ENCODE measurements at places on chromosomes 3 and 15. TPM values are rescaled to one million over a fixed set of nuclear protein-coding genes. Genes with fewer than 3 reads are reported as not detected.

GRCh38 chr15:25700916-25701315 is 162.2 kb downstream of the ATP10A start:
- no peak for DNase-seq
- H3K36me3 ChIP-seq = no peaks in the 10 kb centered on the region
- H3K4me3 ChIP-seq = no peak overlapping the region
- H3K27ac ChIP-seq = no peak overlapping the region
- H3K27me3 ChIP-seq = no peaks in the 10 kb centered on the region

The GPR15 gene
- not detected for polyA plus RNA-seq

DNA sequence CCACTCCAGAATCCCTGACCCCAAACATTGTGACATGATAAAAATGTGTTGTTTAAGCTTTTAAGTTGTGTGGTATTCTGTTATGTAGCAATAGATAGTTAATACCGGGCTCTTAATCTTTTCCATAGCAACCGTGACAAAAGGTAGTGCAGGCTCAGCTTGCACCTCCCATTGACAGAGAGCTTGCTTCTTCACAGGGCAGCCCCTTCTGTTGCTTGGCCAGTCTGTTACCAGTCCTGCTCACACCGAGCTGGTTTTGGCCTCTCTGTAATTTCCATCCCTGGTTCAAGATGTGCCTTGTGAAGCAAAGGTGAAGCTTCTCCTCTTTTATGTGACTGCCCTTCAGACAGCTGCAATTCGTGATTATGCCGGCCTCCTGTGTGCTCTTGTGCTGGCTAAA is 86.9 kb downstream of the CRYGS start:
- peaks cover 22% of the 10 kb centered on the region for H3K27me3 ChIP-seq
- no peak overlapping the region for H3K4me3 ChIP-seq
- H3K4me1 ChIP-seq = no peaks in the 10 kb centered on the region
- no peak overlapping the region for H3K27ac ChIP-seq
- DNase-seq = no peak

The ADAMTS7 gene
- polyA plus RNA-seq = 0.24 TPM

DNA sequence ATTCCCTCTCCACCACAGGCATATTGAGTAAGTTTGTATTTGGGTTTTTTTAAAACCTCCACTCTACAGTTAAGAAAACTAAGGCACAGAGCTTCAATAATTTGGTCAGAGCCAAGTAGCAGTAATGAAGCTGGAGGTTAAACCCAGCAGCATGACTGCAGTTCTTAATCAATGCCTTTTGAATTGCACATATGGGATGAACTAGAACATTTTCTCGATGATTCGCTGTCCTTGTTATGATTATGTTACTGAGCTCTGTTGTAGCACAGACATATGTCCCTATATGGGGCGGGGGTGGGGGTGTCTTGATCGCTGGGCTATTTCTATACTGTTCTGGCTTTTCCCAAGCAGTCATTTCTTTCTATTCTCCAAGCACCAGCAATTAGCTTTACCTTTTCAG is 1.6 kb upstream of the CCR5 start:
- H3K36me3 ChIP-seq = no peaks in the 10 kb centered on the region
- H3K4me3 ChIP-seq = no peak overlapping the region
- no peaks in the 10 kb centered on the region for H3K27me3 ChIP-seq
- no peak overlapping the region for H3K27ac ChIP-seq
- H3K4me1 ChIP-seq = peaks cover 4% of the 10 kb centered on the region
- DNase-seq = no peak

- no peak overlapping the region for H3K4me3 ChIP-seq
- H3K36me3 ChIP-seq = no peaks in the 10 kb centered on the region
- no peak overlapping the region for H3K27ac ChIP-seq
- no peaks in the 10 kb centered on the region for H3K4me1 ChIP-seq
These were observed 11.0 kb downstream of the PARP16 start for GRCh38 chr15:65275728-65276126.

The CCDC80 gene
- 10.4 TPM for polyA plus RNA-seq

GRCh38 chr3:126546013-126546412 is 12.7 kb downstream of the C3orf22 start:
- no peak for DNase-seq
- H3K4me1 ChIP-seq = peaks cover under 1% of the 10 kb centered on the region
- H3K36me3 ChIP-seq = no peaks in the 10 kb centered on the region
- peaks cover 51% of the 10 kb centered on the region for H3K27me3 ChIP-seq
- H3K4me3 ChIP-seq = no peak overlapping the region

DNA sequence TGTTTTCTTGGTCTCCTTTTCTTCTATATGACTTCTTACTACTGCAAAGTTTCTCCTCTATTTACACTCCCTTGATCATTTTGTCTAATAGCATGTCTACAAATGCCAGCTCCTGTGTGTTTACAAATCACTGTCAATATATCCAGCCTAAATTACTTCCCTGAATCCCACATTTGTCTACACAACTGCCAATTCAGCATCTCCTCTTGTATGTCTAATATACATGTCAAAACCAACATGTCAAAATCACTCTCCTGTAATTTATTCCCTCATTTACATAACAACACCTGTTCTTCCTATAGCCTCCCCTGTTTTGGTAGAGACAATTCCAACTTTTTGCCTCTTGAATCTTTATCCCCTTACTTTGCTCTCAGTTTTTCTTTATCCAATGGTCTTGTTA is 359.3 kb downstream of the PLOD2 start:
- no peak overlapping the region for H3K27ac ChIP-seq
- DNase-seq = no peak
- no peaks in the 10 kb centered on the region for H3K27me3 ChIP-seq

- H3K4me1 ChIP-seq = no peaks in the 10 kb centered on the region
- H3K36me3 ChIP-seq = peaks cover 33% of the 10 kb centered on the region
- no peak overlapping the region for H3K4me3 ChIP-seq
- no peak for DNase-seq
- H3K27ac ChIP-seq = no peak overlapping the region
These were observed 41.2 kb downstream of the PTPN23 start for GRCh38 chr3:47421741-47422649.

- H3K27ac ChIP-seq = peak overlapping the region; percentile 97
- DNase-seq = peak; percentile 78
- peaks cover 1% of the 10 kb centered on the region for H3K36me3 ChIP-seq
- no peaks in the 10 kb centered on the region for H3K27me3 ChIP-seq
These were observed 1.4 kb downstream of the CRTAP start for GRCh38 chr3:33115024-33115768.

DNA sequence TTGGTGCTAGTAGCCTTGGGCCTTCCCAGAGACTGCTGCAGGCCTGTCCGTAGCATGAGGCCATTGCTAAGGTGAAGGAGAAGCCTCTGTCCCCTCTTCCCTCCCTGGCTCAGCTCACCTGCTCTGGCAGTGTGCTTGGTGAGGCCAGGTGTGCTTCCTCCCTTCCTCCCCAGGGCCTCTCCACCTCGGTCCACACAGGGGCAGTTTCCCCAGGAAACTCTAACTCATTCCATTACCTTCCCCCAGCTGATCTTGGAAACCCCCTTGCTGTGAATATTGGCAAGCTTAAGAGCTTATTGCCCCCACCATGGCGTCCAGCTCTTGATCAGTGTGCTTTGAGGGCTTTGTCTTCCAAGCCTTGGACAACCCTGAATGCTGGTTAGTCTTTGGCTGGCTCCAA is 52.7 kb downstream of the ZNF445 start:
- H3K27ac ChIP-seq = no peak overlapping the region
- no peaks in the 10 kb centered on the region for H3K27me3 ChIP-seq
- no peaks in the 10 kb centered on the region for H3K36me3 ChIP-seq
- H3K4me3 ChIP-seq = no peak overlapping the region
- H3K4me1 ChIP-seq = no peaks in the 10 kb centered on the region
- DNase-seq = no peak

GRCh38 chr3:64824394-64824909 is 136.7 kb upstream of the ADAMTS9 start:
- H3K4me1 ChIP-seq = no peaks in the 10 kb centered on the region
- DNase-seq = no peak
- no peaks in the 10 kb centered on the region for H3K36me3 ChIP-seq
- H3K27me3 ChIP-seq = no peaks in the 10 kb centered on the region
- no peak overlapping the region for H3K4me3 ChIP-seq

DNA sequence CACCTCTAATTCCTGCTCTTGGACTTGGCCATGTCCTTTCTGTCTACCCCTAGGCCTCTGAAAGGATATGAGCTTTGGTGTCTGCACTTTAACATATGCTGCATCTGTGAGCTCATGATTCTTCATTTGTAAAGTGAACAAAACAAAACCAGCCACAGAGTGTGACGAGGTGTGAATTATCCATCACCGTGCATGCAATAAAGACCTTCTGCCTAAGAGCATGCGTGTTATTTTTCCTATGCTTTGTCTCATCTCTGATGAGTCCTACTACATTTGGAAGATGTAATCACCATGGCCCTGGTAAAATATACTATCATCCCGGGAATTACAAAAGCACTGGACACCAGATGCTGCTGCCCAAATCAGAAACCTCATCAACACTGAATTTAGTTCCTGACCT is 103.5 kb upstream of the KCNAB1 start:
- no peak for DNase-seq
- no peaks in the 10 kb centered on the region for H3K4me1 ChIP-seq
- no peaks in the 10 kb centered on the region for H3K36me3 ChIP-seq
- no peak overlapping the region for H3K4me3 ChIP-seq
- H3K27ac ChIP-seq = no peak overlapping the region

GRCh38 chr3:132444383-132444782 is 27.1 kb downstream of the DNAJC13 start:
- H3K27me3 ChIP-seq = no peaks in the 10 kb centered on the region
- no peak for DNase-seq
- peaks cover 8% of the 10 kb centered on the region for H3K4me1 ChIP-seq

DNA sequence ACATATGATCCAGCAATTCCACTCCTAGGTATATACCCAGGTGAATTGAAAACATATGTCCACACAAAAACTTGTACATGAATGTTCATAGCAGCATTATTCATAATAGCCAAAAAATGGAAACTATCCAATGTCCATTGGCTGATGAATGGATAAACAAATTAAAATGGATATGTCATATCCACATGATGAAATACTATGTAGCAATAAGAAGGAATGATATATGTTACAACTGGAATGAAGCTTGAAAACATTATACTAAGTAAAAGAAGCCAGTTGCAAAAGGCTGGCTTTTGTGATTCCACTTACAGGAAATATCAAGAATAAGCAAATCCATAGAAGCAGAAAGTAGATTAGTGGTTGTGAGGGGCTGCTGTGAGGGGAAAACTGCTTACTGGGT is 33.7 kb downstream of the BNC1 start:
- H3K27ac ChIP-seq = no peak overlapping the region
- peaks cover 4% of the 10 kb centered on the region for H3K4me1 ChIP-seq
- no peak overlapping the region for H3K4me3 ChIP-seq
- DNase-seq = no peak

DNA sequence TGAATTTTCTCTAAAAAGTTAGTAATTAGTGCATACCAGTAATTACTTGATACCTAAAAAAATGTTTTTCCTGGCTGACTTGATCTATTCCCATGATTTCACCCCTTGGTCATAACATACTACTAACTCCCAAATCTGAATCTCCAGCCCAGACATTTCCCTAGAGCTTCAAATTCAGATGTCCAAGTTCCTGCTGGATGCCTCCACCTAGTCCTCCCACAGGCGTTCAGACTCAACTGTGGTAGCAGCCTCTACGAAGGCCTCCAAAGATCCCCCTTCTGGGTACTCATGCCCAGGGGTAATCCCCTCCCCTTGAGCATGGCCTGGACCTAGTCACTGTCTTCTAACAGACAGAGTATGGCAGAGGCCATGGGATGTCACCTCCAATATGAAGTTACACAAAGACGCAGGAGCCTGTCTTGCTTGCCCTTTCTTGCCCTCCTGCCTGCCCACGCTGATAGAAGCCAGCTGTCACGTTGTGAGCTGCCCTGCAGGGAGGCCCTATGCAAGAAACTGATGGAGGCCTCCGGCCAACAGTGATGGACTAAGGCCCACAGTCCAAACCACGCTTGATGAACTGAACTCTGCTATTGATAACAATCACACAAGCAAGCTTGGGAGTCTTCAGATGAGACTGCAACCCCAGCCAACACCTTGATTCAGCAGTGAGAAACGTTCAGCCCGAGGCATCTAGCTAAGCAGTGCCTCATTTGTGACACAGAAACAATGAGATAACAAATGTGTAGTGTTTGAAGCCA is 8.6 kb upstream of the FBN1 start:
- H3K36me3 ChIP-seq = no peaks in the 10 kb centered on the region
- H3K4me3 ChIP-seq = no peak overlapping the region
- H3K4me1 ChIP-seq = no peaks in the 10 kb centered on the region
- no peak overlapping the region for H3K27ac ChIP-seq
- DNase-seq = no peak

GRCh38 chr15:37372064-37372463 is 271.7 kb upstream of the MEIS2 start:
- no peaks in the 10 kb centered on the region for H3K36me3 ChIP-seq
- no peaks in the 10 kb centered on the region for H3K27me3 ChIP-seq
- no peak for DNase-seq
- peaks cover 10% of the 10 kb centered on the region for H3K4me1 ChIP-seq
- no peak overlapping the region for H3K4me3 ChIP-seq
